ENCODE measurements at places on chromosomes 6 and 20.

DNA sequence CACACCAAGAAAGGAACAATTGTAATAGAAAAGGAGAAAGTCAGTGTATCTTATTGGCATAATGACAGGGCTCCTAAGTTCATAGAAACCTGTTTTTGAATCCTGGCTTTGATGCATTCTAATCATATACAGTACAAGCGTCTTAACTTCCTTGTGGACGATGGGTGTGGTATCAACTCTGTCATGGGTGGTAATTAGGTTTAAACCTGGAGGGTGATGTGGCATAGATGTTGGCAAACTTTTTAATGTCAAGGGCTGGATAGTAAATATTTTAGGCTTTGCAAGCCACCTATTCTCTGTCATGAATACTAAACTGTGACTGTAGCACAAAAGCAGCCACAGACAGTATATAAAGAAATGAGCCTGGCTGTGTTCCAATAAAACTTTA, 138.7 kb upstream of the EDN1 start:
- no peak for DNase-seq

GRCh38 chr20:39661833-39662232, 699.7 kb downstream of the DHX35 start:
- DNase-seq: no peak

DNA sequence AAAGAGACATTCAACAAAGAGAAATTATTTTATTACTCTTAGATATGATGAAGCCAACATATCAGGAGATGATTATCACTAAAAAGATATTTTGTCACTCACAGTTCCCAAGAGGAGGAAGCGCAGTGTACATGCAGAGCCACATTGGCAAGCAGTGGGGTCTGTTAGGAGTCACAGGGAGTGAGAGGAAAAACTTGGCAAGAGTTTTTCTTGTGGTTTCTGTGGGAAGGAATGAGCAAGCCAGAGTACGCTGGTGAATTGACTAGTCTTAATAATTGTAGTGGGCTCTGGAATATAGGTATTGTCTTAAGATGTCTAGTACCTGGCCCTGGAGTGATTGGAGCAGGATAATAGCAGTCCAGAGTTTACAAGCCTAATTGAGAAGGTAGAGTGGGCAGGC, 1095.2 kb downstream of the GRIK2 start:
- no peak for DNase-seq

- no peak for DNase-seq
These were observed 76.8 kb downstream of the UNC5CL start for GRCh38 chr6:40962241-40962640.

- no peak for DNase-seq
These were observed 288.2 kb downstream of the CENPW start for GRCh38 chr6:126628125-126628524.

DNA sequence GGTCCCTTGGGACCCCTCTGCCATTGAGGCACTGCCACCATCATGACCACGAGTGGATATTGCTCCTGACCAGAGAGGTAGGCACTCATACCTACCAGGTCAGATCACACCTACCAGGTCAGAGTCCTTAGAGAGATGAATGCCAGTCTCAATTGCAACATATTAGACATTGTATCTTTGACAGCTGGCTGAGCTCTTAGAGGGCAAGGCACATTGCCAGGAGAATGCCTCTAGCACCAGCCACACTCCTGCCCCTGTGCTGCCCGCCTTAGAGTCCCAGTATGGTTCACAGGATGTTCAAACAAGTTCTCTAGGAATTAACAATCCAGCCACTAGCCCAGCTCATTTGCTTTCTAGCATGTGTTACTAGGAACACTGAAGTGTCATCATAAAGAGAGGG, 65.9 kb downstream of the TMEM244 start:
- no peak for DNase-seq

DNA sequence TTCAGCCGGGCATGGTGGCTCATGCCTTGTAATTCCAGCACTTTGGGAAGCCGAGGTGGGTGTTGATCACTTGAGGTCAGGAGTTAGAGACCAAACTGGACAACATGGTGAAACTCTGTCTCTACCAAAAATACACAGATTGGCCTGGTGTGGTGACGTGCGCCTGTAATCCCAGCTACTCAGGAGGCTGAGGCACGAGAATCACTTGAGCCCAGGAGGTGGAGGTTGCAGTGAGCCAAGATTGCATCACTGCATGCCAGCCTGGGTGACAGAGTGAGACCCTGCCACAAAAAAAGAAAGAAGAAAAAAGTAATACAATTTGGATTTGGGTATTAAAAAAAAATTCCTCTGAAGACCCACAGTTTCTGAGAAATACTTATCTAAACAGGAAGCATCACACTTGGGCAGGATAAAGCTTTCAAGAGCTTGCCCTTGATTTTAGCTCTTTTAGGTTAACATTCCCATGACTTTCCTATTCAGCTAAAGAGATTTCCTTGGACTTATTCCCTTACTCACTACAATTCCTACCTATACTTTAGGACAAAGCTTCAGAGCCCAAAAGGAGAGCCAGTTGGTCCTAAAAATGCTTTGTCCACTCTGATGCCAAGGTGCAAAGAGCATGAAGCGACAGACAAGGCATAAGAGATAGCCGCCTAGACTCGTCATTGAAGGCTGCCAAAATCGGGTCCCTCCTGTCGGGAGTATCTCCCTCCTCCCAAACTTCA, 1.9 kb downstream of the ELOVL2 start:
- DNase-seq: no peak

DNA sequence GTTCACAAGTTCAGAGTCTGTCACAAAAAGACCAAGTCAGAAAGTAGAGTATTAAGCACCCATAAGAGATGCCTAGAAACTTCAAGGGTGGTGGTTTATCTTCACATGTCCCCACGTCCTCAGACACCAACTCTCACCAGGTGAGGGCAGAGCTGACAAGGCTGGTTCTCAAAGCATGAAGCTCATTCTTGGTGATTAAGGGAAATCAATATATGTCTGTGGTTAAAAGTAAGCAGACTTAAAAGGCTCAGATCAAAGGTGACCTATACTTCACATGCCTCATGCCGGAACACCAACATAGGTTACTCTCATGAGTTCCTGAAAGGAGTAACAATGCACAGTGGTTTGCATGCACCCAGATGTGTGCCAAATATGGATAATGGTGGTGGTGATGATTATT, 27.0 kb downstream of the IL17A start:
- no peak for DNase-seq

DNA sequence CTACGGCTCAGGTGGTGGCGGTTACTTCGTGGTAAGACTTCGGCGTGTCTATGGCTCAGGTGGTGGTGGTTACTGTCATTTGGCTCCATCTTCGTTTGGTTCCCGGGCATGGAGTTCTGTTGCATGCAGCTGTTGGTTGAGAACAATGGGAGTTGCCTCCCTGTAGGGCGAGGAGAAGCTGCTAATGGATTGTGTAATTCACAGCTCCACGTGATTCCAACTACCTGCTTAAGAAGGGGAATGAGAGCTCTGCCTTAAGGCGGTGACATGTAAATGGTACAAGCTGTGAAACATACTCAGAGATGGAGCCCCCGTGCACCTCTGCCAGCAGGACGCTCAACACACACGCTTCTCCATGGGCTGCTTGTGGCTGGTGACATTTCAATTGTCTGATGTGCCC, 12.4 kb upstream of the DACT2 start:
- no peak for DNase-seq

- DNase-seq: no peak
These were observed 47.5 kb upstream of the CHRNA4 start for GRCh38 chr20:63408684-63409046.

GRCh38 chr6:123619156-123619555, 17.6 kb downstream of the TRDN start:
- DNase-seq: no peak

- no peak for DNase-seq
These were observed 10.6 kb upstream of the SAMD3 start for GRCh38 chr6:130233330-130233729.

- no peak for DNase-seq
These were observed 231.6 kb downstream of the THBS2 start for GRCh38 chr6:169022079-169022478.

- no peak for DNase-seq
These were observed 59.2 kb downstream of the TNFAIP3 start for GRCh38 chr6:137926207-137926731.

DNA sequence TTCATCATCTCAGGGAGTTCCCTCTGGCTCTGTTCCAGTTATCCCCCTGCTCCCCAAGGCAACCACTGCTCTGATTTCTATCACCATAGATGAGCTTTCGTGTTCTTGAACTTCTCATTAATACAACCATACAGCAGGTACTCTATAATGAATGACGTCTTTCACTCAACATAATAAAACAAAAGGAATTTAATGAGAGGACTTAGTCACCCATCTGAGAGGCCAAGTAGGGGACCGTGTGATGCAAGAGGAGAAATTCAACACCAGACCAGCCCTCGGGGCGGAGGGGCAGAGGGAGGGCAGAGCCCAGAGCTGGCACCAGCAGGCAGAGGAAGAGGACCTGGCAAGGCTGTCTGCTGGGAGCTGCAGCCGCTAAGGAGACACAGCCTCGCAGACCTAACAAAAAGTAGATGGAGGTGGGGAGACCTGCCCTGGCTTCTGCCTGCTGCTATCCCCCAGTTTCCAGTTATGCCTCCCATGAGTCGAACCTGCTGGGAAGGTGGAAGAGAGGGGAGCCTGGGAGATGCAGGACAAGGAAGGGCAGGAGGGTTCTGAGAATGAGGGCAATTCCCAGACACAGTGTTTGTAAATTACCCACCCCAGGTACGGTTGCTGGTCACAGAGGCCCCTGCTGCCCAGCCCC, 13.8 kb downstream of the CCN5 start:
- DNase-seq: no peak

- DNase-seq: peak; percentile 29
These were observed 71.5 kb downstream of the HFE start for GRCh38 chr6:26158581-26159356.

DNA sequence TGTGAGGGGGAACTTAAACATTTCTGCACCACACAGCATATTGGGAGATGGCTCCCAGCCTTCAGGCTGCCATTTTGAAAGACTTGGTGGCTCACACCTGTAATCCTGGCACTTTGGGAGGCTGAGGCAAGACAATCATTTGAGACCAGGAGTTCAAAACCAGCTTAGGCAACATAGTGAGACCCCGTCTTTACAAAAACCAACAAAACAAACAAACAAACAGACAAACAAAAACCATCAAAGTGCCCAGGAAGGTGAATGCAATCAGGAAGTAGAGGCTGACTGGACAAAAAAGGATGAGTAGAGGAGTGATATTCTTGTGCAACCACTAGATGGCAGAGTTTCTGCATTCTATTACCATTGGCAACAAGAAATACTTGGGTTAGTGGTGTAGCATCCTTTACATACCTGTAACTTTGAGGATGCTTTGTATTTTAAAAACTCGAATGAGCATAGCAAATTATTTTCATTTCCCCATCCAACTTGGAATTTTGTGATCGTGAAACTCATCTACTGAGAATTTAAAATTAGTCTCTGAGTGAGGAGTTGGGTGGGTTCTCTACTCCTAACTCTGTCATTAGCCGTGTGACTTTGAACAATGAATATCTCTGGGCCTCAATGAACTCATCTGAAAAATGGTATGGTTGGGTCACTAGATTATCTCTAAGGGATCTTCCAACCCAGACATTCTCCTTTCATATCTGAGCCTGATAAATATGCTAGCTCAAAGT, 84.4 kb downstream of the CRYBG1 start:
- no peak for DNase-seq

DNA sequence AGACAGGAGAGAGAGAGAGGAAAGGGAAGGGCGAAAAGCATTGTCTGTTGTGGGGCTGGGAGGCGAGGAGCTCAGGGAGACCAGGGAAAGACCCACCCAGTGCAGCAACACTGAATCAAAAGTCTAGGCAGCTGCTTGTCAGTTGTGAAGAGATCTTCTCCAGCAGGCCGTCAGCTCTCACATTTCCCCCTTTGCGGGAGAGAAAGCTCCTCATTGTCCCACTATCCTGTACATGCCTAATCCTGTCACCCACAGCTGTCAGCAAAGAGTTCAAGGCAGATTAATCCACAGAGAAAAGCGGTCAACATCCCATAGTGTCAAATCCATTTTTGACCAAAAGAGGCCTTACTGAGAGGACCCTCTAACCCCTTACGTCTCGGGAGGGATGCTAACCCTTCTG, 27.3 kb downstream of the RNF182 start:
- DNase-seq: no peak

GRCh38 chr20:12068121-12068520, 150.4 kb downstream of the BTBD3 start:
- no peak for DNase-seq

- no peak for DNase-seq
These were observed 95.8 kb upstream of the UST start for GRCh38 chr6:148650941-148651505.

DNA sequence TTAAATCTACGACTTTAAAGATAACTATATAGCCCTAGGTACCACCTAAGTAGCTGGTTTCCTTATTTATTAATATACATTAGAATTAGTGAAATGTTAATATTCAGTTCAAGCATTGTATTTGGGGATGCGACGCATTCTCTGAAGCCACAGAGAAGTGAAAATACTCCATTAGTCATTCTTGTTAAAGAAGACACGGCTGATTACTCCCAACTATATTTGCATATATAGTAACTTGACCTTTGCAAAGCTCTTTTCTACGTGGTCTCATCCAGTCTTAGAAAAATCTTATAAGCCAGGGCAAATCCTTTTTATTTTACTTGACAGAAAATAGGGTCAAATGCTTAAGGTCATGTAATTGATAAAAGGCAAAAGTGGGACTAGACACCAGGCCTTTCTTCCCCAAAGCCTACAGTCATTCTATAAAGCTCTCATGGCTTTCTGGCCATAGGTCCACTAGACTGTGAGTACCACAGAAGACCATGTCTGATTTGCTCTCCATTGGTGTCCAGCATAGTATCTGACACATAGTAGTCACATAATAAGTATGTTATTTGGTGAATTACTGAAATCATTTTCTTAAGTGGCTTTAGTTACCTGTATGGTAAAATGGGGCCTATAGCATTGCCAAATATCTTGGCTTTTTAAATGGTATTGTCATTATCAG, 11.3 kb downstream of the ZHX3 start:
- no peak for DNase-seq

DNA sequence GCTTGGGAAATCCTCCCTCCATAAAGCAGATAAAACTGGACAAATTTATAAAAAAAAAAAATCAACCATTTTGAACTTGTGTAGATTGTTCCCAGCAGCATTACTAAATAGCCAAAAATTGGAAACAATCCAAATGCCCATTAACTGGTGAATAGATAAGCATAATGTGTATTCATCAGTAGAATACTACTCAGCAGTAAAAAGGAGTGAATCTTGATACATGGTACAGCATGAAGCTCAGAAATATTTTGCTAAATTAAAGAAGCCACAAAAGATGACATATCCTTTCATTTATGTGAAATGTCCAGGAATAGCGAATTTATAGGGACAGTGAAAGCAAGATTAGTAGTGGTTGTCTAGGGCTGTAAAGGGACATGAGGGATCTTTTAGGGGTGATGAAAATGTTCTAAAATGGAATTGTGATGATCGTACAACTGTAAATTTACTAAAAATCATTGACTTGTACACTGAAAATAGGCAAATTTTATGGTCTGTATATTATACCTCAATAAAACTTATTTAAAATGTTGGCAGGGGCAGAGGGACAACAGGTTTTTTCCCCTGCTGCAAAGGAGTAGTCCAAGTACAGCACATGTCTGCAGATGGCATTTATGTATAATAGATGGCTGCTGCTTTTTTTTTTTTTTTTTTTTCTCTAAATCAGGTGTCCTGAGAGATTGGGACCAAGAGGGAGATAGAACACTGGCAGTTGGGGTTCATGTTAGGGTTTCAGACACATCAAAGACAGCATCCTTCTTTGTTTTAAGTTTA, 59.5 kb downstream of the CBFA2T2 start:
- no peak for DNase-seq

All from cerebellar nuclear complex (tissue), 1 donor.